ENCODE measurements at places on chromosomes 11 and 22.

DNA sequence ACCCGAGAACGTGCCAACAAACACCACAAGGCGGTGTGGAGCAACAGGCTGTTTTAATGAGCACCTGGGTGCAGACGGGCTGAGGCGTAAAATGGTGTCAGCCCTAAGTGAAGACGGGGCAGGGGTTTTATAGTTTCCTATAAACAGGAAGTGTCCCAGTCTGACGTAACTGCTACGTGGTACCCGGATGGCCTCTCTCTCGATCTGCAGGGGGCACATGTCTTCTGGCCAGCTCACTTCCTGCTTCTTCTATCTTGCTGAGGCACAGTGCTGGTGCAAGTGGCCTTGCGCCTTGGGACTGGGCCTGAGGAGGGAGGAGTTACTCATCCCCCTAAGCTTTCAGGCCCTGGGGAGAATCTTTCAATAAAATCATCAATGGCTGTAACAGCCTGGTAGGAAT lies 20.9 kb downstream of the OOSP3 start:
- no peak for DNase-seq

GRCh38 chr11:44574610-44575287 lies 9.3 kb downstream of the CD82 start:
- peak; percentile 33 for DNase-seq

GRCh38 chr22:48631288-48631863 lies 1196.3 kb downstream of the BRD1 start:
- DNase-seq, result no peak

DNA sequence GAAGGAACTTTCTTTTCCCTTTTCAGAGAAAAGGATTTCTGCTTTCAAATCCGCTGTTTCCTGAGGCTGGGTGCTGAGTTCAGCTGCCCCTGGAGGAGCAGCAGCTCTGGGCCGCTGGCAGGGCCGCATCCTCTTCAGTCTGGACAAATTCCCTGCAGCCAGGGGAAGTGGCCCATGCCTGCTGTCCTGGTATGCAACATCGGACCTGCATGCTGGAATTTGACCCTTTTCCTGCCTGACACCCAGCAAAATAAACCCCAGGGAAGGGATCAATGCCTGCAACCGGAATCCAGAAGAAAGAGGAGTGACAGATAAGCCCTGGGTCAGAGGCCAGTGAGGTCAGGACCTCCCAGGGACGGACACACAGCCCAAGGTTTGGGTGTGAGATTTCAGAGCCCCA lies 54.1 kb upstream of the LINC01488 start:
- DNase-seq, result no peak

DNA sequence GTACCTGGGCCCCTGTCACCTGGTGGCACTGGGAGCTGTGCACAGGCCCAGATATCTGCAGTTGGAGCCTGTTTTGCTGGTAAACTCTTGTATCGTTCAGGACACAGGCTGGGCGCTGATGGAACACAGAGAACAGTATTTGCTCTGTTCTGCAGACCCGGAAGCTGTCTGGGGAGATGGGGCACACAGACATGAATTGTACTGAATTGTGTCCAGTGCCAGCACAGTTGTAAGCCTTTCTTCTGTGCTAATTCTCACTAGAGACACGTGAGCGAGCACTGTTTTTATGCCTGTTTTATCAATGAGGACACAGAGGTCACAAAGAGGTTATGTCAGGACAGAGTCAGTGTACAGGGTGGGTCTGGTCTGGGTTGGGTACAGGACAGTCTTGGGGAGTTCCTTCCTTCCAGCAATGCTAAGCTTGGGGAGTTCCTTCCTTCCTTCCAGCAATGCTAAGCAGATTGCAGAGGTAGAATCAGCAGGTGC lies 24.4 kb upstream of the ACR start:
- DNase-seq, result no peak

DNA sequence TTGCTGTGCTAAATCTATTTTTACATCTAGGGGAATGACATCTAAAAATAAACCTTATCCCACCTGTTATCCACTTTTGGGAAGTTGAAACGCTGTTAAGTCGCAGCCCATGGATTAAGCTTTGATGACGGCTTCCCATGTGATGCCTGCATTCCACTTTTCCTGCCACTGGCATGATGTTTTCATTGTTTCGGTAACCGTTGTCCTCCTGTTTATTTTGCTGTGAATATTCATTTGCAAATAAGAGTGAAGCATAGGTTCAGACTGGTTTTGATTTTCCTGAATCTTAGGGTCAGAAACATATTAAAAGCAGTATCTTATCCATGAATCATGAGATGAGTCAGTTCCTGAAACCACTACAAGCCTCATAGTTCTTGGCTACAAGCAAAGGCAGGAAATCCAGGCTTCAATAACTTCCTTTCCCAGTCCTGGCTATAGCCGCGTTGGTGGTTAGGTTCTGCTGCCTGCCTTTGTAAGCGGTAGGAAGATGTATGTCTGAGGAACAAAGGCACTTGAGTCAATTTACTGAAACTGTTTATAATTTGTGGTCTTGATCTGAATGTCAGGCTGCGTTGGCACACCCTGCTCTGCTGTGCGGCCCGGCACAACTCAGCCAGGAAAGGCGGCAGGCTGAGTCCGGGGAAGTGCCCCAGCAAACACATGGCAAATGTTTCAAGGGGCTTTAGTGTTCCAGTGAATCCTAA lies 19.4 kb downstream of the TEAD1 start:
- no peak for DNase-seq

DNA sequence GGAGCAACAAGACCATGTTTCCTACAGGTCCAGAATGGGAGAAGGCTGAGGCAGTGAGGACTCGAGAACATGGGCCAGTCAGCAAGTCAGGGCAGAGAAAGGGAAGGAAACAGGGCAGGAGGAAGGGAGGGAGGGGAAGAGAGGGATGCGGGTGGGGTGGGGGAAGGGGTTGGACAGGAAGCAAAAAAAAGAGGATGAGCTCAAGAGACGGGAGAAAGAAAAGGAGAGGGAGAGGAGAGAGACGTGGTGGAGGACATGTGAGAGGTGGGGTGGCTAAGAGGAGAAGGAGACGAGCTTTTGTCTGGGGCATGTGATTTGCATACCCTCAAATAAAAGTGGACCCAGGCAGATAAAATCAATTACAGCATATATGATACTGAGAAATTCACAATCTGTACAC lies 389.5 kb upstream of the B3GAT1 start:
- no peak for DNase-seq

Measured in stimulated activated naive CD4-positive, alpha-beta T cell treated with Interleukin-2 at 50 U/mL for 16 hours (primary cell).